Epithelial cell of alveolus of lung (primary cell): ENCODE measurements at places on chromosomes 16 and 17. TPM values are rescaled to one million over a fixed set of nuclear protein-coding genes. Genes with fewer than 3 reads are reported as not detected.

Gene SYCE1L
- 0.96 and 1.7 TPM in 2 replicates for total RNA-seq

Gene TP53TG3C
- not detected in 2 replicates for total RNA-seq

Gene RAC3
- total RNA-seq: 25.0 and 38.6 TPM in 2 replicates

Gene TUBB3
- 83.7 and 231 TPM in 2 replicates for total RNA-seq

Gene WSCD1
- under 0.01 and 2.2 TPM in 2 replicates for total RNA-seq

Gene IQCK
- total RNA-seq: 4.5 and 20.7 TPM in 2 replicates

Gene KRT33A
- total RNA-seq: not detected in 2 replicates

Gene ASGR2
- not detected in 2 replicates for total RNA-seq

Gene USP6
- total RNA-seq: 0.24 TPM in 1 of 2 replicates, not detected in the other
